CD4-positive, alpha-beta T cell treated with Interleukin-17A for 1 hour (primary cell): ENCODE measurements at places on chromosomes 4 and X.

- DNase-seq = no peak
Measured at GRCh38 chrX:18389966-18390365, 35.4 kb upstream of the CDKL5 start.

GRCh38 chrX:12390301-12390700 is 252.0 kb downstream of the FRMPD4 start:
- no peak for DNase-seq

DNA sequence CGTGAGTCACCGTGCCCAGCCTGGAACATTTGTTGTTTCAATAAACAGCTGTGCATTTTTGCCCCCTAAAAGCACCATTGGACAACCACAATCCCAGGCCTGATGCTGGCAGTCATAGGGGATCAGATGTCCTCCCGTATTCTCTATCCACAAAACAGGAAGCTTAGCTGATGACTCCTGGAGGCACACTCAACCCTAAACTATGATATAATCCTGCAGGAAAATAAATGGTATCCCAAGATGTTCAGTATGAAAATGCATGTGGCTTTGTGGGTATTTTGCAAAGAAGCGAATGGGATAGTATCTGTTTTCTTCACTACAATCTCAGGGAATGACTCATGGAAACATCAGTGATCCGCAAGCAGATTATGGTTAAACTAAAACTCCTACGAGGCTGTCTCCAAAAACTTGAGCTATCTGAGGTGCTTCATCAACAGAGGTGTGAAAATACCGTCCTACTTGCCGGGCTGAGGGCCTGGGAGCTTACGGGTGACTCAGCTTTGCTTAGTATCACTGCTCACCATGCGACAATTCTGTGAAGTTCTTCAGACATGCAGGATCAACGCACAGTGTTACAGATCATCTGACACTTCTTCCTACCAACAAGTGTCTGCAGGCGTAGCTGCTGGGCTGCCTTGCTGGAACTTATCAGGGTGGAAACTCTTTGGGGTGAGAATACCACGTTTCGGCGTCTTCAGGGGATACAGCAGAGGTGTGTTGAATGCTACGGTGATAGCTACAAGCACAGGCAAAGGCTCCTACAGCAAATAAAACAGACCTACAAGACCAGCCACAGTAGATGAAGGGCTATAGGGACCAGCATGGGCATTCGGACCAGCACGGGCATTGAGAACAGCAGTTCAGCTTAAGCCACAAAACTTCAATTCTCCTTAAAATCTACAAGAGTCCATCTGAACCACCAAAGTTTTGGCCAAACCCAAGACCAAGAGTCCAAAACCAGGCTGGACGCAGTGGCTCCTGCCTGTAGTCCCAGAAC is 148.5 kb downstream of the DHRSX start:
- no peak for DNase-seq

DNA sequence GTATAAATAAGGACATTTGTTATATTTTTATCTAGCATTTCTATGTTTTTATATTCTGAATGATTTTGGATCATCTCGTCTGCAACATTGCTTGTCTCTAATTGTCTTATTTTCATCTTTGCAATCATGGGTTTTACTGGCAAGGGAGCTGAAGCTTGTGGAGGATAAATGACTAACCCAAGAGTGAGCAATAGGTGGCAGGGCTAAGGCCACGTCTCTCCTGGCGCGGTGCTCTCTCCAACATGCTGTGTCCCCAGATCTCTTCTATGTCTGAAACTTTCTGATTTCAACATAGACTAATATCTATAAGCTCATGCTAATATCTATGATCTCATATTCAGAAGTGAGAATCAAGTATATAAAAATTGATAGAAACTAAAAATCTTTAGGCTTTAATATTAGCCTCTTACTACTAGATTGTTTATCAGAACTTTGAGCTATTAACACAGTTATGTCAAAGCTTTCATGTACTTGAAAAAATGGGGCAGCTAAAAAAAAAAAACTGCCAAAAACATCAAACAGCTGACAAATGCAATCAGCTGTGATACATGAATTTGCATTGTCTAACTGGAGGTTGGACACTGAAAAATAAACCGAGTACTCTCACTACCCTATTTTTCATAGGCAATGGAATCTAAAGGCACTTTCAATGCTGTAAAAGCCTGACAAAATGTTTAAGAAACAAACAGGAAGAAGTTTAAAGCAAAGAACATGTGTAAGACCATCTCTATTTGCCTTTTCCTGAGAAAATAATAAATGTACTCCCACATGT is 169.2 kb downstream of the TMA16 start:
- DNase-seq = no peak

- no peak for DNase-seq
Measured at GRCh38 chr4:175469514-175469913, 342.6 kb downstream of the GPM6A start.

- no peak for DNase-seq
Measured at GRCh38 chr4:127775843-127776242, 6.3 kb upstream of the HSPA4L start.

- DNase-seq = no peak
Measured at GRCh38 chrX:69229436-69229835, 64.2 kb upstream of the PJA1 start.
